Posterior vena cava (tissue), 2 donors: ENCODE measurements at places on chromosomes 12 and 14. TPM values are rescaled to one million over a fixed set of nuclear protein-coding genes. Genes with fewer than 3 reads are reported as not detected.

DNA sequence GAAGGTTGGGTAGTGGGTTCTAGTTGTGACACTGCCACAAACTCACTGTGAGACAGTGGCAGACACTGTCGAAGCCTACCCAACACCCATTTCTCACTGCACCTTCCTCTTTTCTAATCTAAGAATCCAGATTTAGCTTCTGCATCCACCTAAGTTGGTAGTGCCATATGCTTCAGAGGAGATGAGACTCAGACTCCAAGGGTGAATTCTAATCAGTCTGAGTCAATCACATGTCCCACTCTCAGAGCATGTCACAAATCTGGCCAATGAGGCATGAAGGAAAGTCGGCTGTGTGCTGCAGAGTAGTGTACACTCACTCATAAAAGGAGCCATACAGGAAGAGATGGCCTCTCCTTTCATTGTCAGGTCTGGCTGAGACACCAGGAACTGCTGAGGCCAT, 102.1 kb upstream of the RAP1B start:
- DNase-seq = no peak

KCNA1 gene
- not detected for total RNA-seq

DNA sequence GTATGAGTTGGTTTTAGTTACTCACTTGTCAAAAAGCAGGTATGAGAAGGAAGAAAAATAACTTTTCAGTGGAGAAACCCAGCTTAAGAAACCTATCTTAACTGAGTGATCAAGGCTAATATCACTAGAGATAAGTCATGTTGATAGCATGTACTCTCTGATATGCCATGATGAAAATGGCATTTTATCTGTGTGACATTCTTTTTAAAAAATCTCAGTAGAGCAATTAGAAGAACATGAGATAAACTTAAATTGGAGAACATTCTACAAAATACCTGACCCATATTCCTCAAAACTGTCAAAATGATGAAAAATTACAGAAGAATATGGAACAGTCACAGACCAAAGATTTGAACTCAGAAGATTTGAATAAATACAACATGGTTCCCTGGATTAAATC, 912.4 kb upstream of the ATXN7L3B start:
- DNase-seq = no peak

KCNC2 gene
- total RNA-seq = not detected

- DNase-seq = no peak
These were observed 50.4 kb downstream of the MYRFL start for GRCh38 chr12:69875416-69875935.

DNA sequence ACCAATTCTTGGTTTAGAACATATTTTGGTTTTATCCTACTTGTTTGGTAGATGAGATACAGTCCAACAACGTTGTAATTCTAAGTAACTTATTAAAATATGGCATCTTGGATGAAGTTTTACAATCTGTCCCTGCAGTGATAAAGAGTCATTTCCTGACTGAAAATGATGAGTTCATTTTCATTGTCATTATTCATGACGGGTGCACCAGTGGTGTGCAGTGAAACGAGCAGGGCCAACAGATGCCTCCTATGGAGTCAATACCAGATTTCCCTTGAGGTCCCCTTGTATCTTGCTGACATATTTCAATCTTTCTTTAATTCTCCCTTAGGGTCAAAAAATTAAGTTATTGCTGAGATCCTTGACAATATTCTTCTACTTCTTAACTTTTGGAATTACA, 438.5 kb downstream of the LRIG3 start:
- no peak for DNase-seq

GRCh38 chr14:105528586-105529318, 2.4 kb downstream of the TMEM121 start:
- no peak for DNase-seq
